ENCODE measurements at places on chromosomes 12 and 14. TPM values are rescaled to one million over a fixed set of nuclear protein-coding genes. Genes with fewer than 3 reads are reported as not detected.

Gene OAS3
- total RNA-seq, result 47.5 TPM

GRCh38 chr14:68981539-68981976 lies 2.5 kb upstream of the ACTN1 start:
- DNase-seq, result no peak

GRCh38 chr12:27732281-27732680 lies 21.6 kb downstream of the MRPS35 start:
- no peak for DNase-seq

GRCh38 chr14:37232907-37233481 lies 35.3 kb downstream of the MIPOL1 start:
- no peak for DNase-seq

GRCh38 chr14:74984236-74985027 lies 18.3 kb upstream of the EIF2B2 start:
- no peak for DNase-seq

DNA sequence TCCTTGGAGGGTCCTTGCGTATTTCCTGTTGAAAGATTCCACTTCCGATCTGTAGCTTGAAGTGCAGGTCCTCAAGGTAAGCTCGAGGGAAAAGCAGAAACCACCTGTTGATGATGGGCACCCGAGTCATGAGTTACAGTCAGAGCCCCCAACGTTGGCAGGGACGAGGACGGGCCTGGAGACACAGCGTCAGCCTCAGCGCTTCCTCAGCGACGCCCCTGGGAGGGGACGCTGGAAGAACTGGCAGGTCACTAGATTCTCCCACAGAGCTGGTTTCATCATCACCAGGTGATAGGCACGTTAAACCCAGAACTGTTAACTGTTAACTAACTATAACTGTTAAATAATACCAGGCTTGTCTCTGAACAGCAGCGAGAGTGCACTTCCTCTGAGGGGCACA lies 101.8 kb downstream of the TNFAIP2 start:
- DNase-seq, result no peak

Measured in left lung (tissue), 14 donors.